ENCODE measurements at places on chromosomes 16 and 17. TPM values are rescaled to one million over a fixed set of nuclear protein-coding genes. Genes with fewer than 3 reads are reported as not detected.

GRCh38 chr17:31434727-31435050 is 43.2 kb downstream of the RAB11FIP4 start:
- peaks cover 3% of the 10 kb centered on the region for H3K4me1 ChIP-seq
- H3K27me3 ChIP-seq, result peaks cover 12% of the 10 kb centered on the region
- no peak overlapping the region for H3K27ac ChIP-seq
- no peaks in the 10 kb centered on the region for H3K36me3 ChIP-seq
- H3K4me3 ChIP-seq, result no peak overlapping the region
- no peak for DNase-seq

PPP1R27 gene
- total RNA-seq, result under 0.01 TPM

FCSK gene
- 11.8 TPM for total RNA-seq

- no peak overlapping the region for H3K4me3 ChIP-seq
- peak; percentile 65 for DNase-seq
- no peak overlapping the region for H3K27ac ChIP-seq
- no peaks in the 10 kb centered on the region for H3K4me1 ChIP-seq
- peaks cover 5% of the 10 kb centered on the region for H3K36me3 ChIP-seq
These were observed 28.9 kb downstream of the TNRC6A start for GRCh38 chr16:24758373-24758772.

LLGL1 gene
- total RNA-seq, result 32.2 TPM

DNA sequence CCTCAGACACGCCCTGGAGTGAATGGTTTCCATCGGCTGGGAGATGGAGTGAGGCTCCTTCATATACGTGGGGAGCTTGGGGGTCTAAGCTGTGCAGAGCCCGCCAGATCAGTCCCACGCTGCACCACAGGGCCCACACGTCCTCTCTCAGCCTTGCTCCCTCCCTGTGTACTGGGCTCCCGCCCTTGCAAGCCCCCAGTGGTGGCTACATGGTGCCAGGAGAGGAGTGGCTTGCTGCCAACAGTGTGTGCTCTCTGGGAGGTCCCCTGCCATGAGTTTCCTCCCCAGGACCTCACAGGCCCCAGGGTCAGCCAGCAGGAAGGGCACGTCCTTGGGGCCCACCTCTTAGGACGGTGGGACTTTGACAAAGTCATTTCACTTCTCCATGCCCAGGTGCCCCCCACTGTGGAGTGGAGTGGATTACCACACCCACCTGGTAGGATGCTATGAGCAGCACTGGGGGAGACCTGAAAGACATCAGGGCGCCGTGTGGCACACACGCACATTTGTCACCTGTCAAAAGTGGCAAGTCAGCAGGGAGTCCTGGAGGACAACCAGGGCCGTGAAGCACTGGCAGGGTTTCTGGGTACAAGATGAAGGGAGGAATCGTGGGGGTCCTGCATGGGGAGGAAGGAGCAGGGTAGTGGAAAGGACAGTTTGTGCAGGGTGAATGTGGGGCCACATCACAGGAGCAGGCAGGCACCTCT is 13.7 kb downstream of the SLC5A10 start:
- H3K36me3 ChIP-seq, result no peaks in the 10 kb centered on the region
- H3K27me3 ChIP-seq, result no peaks in the 10 kb centered on the region
- no peak overlapping the region for H3K27ac ChIP-seq
- H3K4me1 ChIP-seq, result no peaks in the 10 kb centered on the region

All from fibroblast of lung (primary cell).